Right cardiac atrium (tissue), 5 donors: ENCODE measurements at places on chromosomes 16 and 17. TPM values are rescaled to one million over a fixed set of nuclear protein-coding genes. Genes with fewer than 3 reads are reported as not detected.

GRCh38 chr17:18141210-18141803, 32.8 kb downstream of the MYO15A start:
- DNase-seq = no peak

OR2C1 gene
- not detected for polyA plus RNA-seq

DNA sequence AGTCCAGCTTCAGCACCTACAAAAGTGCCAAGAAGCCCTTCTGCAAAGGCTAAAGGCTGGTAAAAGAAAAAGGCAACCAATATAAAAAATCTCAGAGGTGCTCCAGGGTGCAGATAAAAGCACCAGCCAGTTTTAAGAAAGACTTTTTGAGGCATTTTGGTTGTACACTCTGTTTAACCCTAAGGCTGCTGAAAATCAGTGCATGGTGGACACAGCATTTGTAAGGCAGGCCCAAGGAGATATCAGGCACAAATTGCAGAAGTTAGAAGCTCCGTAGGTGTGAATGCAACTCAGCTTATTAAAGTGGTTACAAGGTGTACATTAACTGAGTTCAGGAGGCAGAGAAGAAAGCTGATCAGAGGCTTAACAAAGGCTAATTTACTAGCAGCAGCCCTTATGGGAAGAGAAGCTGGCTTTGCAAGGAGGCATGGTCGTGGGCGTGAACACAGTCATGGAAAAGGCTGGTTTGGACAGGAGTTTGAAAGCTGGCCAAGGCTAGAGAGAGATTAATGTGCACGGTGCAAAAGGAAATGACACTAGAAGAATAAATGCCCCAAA, 21.1 kb downstream of the ACSM1 start:
- no peak for DNase-seq

DNA sequence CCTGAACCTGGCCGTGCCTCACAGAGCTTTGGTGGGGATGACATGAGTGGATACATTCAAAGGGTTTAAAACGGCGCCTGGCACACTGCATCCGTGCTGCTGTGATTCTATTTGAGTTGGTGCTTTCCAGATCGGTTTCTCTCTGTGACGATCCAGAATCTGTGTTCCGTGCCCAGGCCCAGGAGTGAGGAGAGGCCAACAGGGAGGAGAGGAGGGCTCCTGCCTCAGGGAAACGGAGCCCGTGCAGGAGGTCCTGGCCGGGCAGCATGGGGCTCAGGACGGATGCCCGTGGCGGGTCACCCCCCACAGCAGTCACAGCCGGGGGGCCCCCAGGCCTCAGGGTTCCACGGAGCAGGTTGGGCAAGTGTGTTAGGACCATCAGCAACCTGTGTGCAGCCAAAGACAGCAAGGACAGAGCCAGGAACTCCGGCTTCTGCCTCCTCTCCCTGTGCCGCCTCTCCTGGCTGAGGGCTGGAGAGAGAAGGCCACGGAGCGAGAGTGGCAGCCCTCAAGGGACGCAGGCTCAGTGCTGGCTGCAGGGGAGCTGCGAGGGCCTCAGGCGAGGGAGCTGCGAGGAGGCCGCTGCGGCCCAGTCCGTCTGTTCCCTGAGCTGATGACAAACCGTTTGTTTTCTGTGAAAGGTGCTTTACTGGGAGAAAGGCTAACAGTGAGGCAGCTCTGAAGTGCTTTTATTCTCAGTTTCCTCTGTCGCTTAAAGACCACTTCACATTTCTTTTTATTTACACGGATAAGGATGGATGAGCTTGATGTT, 99.3 kb downstream of the METRNL start:
- no peak for DNase-seq

DNA sequence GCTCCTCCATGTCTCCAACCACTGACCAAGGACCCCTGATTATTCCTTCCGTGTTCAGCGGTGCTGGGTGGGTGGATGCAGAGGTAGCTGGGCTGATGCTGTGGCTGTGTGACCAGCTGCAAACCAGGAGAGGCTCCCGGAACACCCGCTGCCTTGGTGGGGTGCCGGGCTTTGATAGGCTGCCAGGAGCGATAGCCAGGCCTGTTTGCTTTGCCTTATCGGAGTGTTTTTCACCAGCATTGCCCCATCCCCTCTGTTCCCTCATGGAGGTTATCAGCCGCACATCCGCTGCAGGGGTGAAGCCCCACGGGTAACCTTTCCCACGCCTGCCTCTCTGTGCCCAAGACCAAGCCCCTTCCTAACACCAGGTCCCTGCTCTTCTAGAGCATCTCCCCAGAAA, 354.3 kb downstream of the C16orf95 start:
- no peak for DNase-seq

KLHL10 gene
- polyA plus RNA-seq = 0.09 TPM

- DNase-seq = no peak
These were observed 102.3 kb downstream of the FOXL1 start for GRCh38 chr16:86680661-86681030.

CLEC3A gene
- polyA plus RNA-seq = 0.16 TPM

GRB2 gene
- polyA plus RNA-seq = 66.7 TPM
